ENCODE measurements at places on chromosomes 2 and 18.

- DNase-seq, result no peak
Measured at GRCh38 chr18:63897072-63897471, 9.6 kb downstream of the SERPINB2 start.

DNA sequence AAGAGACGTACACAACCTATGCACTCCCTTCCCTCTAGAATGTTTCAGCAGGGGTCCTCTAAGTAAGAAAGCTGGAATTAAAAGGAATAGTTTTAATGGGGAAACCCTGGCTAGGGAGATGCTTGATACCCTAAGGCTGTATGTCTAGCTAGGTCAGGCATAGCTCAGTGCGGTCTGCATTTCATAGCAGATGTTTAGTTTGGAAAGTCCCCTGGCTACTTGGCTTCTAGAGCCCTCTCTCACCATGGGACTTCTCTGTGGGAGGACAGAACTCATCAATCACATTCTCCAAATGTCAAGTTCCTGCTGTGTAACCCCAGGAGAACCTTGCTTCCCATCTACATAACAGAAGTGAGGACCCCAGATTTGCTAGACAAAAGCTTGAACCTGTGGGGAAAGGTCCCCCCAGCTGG is 24.1 kb upstream of the ANXA4 start:
- DNase-seq, result no peak

GRCh38 chr2:69735686-69736085 is 6.2 kb upstream of the ANXA4 start:
- no peak for DNase-seq

DNA sequence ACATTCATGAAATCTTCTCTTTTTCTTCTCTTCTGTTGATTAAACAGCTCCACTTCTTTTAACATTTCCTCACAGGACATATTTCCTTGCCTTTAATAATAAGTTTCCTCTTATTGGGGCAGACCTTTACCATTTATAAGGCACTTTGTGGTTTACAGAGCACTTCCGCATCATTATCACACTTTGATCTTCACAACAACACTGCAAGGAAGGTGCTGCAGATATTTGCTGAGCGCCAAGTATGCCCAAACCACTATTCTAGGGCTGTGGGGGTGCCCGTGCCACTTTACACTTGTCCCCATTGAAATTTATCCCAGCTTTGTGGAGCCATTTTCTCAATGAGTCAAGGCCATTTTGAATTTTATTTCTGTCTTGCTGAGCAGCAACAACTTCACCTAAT is 246.6 kb downstream of the SS18 start:
- DNase-seq, result no peak

GRCh38 chr2:72859831-72860262 is 27.4 kb upstream of the SPR start:
- peak; percentile 15 for DNase-seq

- DNase-seq, result no peak
Measured at GRCh38 chr2:44777036-44777435, 164.5 kb upstream of the SIX3 start.

DNA sequence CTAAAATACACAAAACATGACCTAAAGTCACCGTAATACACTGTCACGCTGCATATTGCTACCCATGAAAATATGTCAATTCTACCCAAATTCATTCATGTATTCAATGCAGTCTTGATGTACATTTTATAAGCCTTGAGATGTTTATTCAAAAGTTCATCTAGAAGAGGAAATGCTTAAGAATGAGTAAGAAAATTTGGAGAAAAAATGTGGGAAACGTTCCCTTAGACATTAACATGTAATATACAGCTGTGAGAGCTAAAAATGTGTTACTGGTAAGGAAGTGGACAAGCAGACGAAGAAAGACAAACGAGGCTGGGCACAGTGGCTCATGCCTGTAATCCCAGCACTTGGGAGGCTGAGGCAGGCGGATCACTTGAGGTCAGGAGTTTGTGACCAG is 37.3 kb downstream of the THAP4 start:
- DNase-seq, result no peak

- DNase-seq, result no peak
Measured at GRCh38 chr2:207482630-207483029, 47.1 kb upstream of the CREB1 start.

DNA sequence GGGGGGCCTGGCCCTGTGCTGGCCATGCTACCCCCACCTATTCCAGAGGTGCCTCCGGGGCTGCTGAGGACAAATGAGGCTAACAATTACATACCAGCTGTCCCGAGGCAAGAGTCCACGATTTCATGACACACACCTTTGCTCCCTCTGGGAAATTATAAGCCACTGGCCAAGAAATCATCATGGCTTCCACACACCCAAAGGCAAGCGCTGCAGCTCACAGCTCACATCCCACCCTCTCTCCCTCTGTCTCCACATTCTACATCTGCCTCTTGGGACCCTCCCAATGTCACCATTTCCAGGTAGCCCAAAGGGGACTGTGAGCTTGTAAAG is 134.4 kb downstream of the HDAC4 start:
- no peak for DNase-seq

DNA sequence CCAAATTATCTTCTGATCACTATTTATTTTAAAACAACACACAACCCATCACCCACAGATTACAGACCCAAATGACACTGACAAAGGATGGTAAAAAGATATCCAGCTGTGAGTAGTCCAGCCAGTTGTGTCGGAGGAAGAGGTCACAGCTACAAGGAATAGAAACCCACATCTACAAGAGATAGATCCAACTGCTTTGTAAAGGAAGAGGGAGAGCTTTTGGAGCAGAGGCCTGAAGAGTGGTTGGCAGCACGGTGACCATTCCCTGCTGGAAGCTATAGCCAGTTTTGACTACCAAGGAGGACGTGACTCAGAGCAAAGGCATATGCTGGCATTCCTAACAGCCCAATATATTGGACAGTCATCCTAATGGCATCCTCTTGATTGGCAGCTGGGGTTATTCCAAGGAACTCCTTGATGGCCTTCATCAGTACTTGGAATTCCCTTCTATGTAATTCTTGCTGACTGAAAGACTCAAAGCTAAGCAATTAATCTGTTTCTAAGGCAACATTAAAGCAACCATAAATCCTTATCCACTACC is 17.1 kb downstream of the SLC8A1 start:
- no peak for DNase-seq

GRCh38 chr2:62014102-62014501 is 108.6 kb downstream of the COMMD1 start:
- no peak for DNase-seq

- no peak for DNase-seq
Measured at GRCh38 chr2:190999949-191000665, 13.9 kb downstream of the STAT1 start.

- no peak for DNase-seq
Measured at GRCh38 chr2:54918647-54919280, 131.5 kb downstream of the RTN4 start.

- DNase-seq, result no peak
Measured at GRCh38 chr2:159960414-159960813, 102.0 kb downstream of the PLA2R1 start.

DNA sequence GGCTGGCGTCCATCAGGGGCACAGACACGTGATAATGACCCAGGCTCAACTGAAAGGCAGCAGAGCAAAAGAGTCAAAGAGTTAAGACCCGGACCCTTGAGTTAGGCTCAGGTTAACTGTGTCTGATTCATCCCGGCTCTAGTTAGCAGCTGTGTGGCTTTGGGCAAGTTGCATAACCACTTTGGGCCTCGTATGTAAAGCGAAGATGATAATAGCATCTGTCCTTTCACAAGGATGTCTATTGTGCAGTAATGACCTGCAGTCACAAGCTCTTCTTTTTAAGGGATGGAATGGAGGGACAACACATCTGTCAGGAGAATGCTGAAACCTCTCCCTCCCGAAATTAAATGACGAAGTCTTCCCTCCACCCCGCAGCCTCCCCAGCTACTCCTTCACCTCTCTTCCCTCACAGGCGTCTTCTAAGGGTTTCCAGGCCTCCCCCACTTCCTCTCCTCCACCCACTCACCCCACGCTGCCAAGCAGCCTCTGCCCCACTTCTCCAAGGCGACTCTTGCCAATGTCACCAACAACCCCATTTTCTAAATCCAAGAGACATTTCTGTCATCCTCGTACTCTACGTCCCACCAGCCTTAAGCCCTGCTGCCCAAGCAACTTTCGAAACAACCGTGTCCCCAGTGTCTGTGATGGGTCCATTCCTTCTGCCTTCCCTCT is 135.1 kb upstream of the ID2 start:
- no peak for DNase-seq

DNA sequence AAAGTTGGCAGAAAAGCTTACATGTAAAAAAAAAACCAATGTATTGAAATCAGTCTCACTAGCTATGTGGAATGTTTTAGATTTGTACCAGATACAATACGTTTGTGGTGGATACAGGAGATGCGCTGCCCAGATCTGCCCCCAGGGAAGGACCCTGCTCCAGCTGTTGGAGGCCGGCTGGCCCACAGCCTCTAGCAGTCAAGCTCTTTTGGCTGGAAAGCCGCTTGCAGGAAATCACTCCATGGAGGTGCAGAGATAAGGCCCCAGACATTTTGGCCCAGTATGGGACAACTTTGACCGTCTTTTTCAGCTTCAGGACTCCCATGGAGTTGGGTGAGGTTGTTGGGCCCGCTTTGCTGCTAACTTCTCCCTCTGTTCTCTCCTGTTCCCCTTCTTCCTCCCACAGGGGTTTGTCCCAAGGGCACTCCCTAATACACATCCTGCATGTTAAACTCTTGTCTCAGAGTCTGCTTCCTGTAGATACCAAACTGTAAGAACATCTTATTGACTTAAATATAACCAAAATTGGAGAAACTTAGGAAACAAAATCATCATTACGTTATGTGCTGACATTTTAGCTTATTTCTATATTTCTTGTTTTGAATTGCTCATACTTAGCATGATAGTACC is 1.7 kb upstream of the QPCT start:
- no peak for DNase-seq

DNA sequence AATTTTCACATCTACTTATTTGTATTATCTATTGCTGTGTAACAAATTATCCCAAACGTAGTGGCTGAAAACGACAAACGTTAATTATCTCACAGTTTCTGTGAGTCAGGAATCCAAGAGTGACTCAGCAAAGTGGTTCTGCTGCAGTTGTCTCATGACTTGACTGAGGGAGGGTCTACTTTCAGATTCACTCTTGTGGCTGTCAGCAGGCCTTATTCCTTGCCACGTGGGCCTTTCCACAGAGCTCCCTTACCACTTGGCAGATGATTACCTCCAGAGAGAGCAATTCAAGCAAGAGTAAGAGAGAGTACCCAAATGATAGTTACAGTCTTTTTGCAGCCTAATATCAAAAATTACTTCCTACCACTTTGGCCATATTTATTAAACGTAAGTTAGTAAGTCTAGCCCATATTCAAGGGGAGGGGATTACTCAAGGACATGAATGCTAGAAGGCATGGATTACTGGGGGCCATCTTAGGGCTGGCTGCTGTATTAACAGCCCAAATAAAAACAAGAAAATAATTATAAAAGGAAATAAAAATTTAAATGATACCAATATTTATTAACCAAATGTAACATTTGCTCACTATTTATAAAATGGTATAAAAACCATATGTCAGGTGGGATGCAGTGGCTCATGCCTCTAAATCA is 48.7 kb upstream of the NBEAL1 start:
- no peak for DNase-seq

- DNase-seq, result no peak
Measured at GRCh38 chr18:65753520-65753919, 2.7 kb downstream of the CDH7 start.

DNA sequence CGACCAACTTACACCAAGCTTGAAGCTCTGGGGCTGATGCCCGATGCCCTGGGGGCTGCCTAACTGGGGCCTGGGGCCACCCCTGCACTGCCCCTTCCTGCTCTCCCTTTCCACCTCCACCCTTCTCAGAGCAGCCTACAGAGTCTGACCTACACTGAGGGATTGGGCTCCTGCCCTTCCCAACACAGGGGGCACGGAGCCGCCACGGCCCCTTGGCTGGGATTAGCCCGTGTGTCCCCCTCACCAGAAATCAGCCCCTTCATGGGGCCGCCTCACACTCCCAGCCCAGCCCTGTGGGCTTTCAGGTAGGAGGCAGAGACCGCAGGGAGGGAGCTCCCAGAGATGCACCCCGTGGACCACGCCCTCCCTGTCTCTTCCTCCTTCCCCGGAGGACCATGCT is 198.0 kb downstream of the EIPR1 start:
- DNase-seq, result no peak

Data from stimulated activated CD4-positive, alpha-beta T cell treated with anti-CD3 and anti-CD28 coated beads, Interleukin-1b, Interleukin-23, amount 100 ng/mL, for 1 hour (primary cell).